Activated B cell treated with CpG ODN at 0.5 μM for 24 hours (primary cell): ENCODE measurements at places on chromosomes 12 and 14.

DNA sequence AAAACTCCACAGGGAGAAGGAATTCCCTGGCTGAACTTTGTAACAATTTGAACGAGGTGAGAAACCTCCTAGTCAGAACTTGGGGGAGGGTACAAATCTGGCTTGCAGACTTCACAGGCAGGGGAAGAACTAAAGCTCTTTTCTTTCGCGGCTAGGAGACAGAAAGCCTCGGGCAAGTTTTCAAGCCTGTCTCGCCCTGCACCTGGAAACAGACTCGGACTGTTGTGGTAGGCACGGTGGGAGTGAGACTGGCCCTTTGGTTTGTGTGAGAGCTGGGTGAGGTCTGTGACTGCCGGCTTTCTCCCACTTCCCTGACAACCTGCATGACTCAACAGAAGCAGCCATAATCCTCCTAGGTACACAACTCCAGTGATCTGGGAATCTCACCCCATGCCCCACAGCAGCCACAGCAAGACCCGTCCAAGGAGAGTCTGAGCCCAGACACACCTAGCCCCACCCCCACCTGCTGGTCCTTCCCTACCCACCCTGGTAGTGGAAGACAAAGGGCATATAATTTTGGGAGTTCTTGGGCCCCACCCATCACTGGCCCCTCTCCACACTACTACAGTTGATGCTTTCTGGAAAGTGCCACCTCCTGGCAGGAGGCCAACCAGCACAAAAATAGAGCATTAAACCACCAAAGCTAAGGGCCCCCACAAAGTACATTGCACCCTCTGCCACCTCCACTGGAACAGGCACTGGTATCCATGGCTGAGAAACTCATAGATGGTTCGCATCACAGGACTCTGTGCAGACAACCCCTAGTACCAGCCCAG is 102.7 kb upstream of the ST8SIA1 start:
- DNase-seq, result no peak

DNA sequence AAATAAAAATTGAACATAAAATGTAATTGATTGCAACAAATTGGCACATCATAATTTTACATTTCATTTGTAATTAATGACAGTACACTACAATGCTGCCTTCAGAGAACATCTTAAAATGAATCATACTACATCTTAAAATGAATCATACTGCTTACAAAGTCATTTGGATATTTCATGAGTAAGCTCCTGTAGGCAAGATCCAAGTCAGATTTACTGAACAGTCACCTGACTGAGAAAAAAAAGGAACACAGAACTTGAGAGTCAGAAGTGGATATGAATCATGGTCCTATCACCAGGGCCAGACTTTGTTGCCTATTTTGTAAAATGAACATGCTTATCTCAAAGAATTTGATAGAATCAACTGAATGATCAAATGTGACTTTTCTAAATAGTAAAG is 32.7 kb upstream of the FBLN5 start:
- DNase-seq, result no peak

GRCh38 chr12:104494137-104494792 is 37.5 kb downstream of the CHST11 start:
- no peak for DNase-seq

GRCh38 chr12:53551889-53552291 is 44.6 kb upstream of the NPFF start:
- no peak for DNase-seq

GRCh38 chr14:95134304-95134933 is 22.9 kb downstream of the DICER1 start:
- no peak for DNase-seq

GRCh38 chr14:103702497-103703432 is 12.5 kb downstream of the XRCC3 start:
- no peak for DNase-seq

DNA sequence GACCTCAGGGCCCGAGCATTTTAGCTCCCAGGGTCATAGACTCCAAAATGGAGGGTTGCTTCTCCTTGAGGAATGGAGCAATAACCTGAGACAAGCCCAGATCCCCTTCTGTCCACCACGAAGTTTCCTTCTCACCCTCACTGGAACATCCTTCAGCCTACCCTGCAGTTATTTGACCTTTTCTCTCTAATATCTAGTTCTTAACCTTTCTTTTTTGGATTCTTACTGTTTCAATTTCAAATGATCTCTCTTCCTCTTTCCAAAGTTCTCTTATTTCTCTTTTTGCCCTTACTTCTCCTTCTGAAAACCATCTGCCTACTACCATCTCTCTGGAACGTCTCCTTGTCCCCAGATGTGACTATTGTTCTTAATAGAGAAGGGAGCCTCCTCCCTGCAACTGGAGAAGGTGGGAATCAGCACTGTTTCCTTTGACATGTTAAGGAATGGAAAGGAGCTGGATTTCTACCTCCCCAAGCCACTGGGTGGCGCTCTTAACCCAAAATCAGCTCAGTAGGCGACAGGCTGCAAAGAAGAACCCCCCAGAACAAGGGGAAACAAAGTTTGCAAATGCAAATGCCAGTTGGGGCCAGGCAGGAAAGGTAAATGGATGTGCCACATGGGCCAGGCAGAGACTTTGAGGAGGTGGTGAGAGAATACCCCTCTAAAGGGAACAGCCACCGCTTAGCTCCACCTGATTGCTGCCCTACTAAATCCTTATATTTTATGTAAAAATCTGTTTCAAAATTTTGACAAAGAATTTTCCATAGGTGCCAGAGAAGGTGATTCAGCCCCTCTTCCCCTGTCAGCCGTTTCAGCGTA is 22.4 kb upstream of the PDE1B start:
- no peak for DNase-seq

- no peak for DNase-seq
These were observed 37.7 kb downstream of the RIN3 start for GRCh38 chr14:92551044-92551841.

- no peak for DNase-seq
These were observed 22.5 kb downstream of the SLC35E3 start for GRCh38 chr12:68768431-68768939.

GRCh38 chr12:71636704-71637115 is 26.9 kb downstream of the ZFC3H1 start:
- no peak for DNase-seq

- no peak for DNase-seq
These were observed 338.9 kb downstream of the AEBP2 start for GRCh38 chr12:19778172-19778571.

GRCh38 chr12:13713556-13714410 is 267.6 kb downstream of the GRIN2B start:
- DNase-seq, result no peak

GRCh38 chr12:54128416-54128815 is 60.4 kb downstream of the SMUG1 start:
- no peak for DNase-seq

DNA sequence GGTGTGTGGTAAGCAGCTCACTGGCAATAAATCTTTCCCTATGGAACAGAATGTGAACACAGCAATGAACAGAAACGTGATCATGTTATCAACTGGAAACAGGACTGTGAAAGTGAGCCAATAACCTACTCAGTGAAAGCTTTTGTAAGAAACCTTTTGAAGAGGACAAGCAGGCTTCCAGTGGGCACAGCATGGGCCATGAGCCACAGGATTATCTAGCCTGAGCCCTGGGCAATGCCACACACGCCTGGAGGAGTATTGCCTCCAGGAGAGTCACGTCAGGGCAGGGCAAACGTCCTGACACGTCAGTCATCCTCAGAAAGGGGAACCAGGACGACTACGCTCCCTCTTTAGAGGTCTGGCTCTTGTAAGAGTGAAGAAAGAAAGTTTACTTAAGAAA is 32.3 kb downstream of the NRDE2 start:
- no peak for DNase-seq

GRCh38 chr12:95881331-95881955 is 22.7 kb downstream of the SNRPF start:
- DNase-seq, result no peak
